PC-3 (cell line): ENCODE measurements at places on chromosomes 5 and 9. TPM values are rescaled to one million over a fixed set of nuclear protein-coding genes. Genes with fewer than 3 reads are reported as not detected.

LTC4S gene
- total RNA-seq = 1.5 and 3.6 TPM in 2 replicates

DNA sequence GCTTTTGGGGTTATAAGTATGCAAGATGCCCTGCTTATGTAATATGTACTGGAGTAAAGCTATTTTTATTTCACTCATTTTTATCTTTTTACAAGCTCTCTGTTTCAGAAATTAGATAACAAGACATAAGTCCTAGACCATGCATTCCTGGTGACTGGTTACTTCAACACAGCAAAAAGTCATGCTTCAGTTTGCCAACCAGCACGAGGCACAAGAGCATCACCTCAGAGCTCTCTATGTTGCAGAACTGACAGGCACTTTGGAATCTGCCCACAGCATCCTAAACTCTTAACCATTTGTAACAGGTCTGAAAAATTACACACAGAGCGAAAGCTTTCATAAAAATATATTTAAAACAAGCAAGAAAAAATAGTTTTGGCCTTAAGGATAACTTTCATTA is 112.8 kb downstream of the MARCHF11 start:
- no peak for DNase-seq
- H3K27ac ChIP-seq = no peak overlapping the region
- no peaks in the 10 kb centered on the region for H3K4me1 ChIP-seq
- H3K4me3 ChIP-seq = no peak overlapping the region
- no peaks in the 10 kb centered on the region for H3K36me3 ChIP-seq

GRCh38 chr9:81858657-81859430 is 69.4 kb upstream of the SPATA31D4 start:
- no peaks in the 10 kb centered on the region for H3K27me3 ChIP-seq
- H3K36me3 ChIP-seq = no peaks in the 10 kb centered on the region
- no peak for DNase-seq
- no peak overlapping the region for H3K4me3 ChIP-seq
- H3K27ac ChIP-seq = no peak overlapping the region
- peaks cover 13% of the 10 kb centered on the region for H3K4me1 ChIP-seq

DNA sequence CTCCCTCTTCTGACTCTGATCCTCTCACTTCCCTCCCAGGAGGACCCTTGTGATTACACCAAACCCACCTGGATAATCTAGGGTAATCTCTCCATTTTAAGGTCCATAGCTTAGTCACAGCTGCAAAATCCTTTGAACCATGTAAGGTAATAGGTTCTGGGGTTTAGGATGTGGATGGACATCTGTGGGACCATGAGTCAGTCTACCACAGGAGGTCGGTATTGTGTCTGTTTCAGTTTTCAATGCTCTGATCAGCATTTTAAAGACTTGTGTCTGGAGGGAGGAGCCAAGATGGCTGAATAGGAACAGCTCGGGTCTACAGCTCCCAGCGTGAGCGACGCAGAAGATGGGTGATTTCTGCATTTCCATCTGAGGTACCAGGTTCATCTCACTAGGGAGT is 112.6 kb downstream of the CAVIN4 start:
- H3K36me3 ChIP-seq = no peaks in the 10 kb centered on the region
- H3K4me3 ChIP-seq = no peak overlapping the region
- no peaks in the 10 kb centered on the region for H3K4me1 ChIP-seq
- H3K27me3 ChIP-seq = peaks cover 9% of the 10 kb centered on the region; the same call in 1 of the 2 replicates
- DNase-seq = no peak
